Heart right ventricle (tissue), 16 donors: ENCODE measurements at places on chromosomes 11 and 22.

DNA sequence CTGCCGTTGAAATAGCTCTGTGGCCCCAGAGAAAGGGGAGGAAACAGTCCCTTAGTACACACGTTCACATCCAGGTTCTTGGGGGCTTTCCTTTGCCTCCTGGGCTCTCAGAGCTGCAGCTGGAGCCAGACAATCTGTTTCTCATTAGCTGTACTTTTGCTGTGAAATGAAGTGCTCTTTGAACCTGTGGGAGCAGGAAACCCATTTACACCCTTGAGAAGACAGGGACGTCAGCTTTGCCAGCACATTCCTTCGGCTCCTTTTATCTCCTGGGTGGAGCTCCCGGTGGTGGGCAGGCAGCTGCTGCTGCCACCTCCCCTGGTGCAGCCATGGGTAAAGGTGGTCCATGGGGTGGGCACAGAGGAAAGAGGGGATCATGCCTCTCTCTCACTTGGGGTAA is 80.6 kb upstream of the TIMP3 start:
- H3K27me3 ChIP-seq = no peaks in the 10 kb centered on the region
- H3K4me3 ChIP-seq = no peak overlapping the region
- H3K36me3 ChIP-seq = no peaks in the 10 kb centered on the region
- DNase-seq = no peak
- peak overlapping the region; percentile 44 for H3K27ac ChIP-seq

DNA sequence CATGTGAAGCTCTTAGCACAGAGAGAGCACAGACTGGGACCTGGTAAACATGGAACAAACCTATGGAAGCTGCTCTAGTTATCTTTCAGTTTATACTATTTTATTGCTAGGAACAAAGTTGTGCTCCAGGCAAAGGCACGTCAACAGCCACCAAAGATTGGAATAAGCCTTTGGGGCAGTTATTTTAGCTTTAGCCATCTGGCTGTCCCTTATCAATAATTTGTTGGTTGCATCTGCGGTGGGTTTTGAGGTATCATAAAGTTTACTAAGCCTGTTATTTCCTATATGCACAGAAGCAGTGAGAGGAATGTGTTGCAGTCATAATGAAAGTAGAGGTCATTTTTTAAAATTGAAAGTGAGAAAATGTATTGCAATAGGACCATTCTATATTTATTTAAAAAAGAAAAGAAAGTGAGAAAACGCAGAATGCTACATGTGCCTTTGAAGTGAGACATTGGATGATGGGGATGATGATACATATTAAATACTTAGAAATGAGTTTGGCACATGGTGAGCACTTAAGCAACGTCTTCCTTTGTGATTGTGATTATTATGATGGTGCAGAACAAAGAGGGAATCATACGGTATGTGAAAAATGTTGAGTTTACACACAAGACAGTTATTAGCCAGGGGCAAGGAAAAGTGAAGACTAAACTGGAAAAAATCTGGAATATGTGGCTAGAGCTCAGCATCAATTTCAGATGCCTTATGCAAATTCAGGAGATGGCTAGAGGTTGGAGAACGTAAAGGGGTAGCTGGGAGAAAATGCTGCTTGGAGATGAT is 58.3 kb downstream of the PRR5L start:
- no peak overlapping the region for H3K4me3 ChIP-seq
- no peak overlapping the region for H3K27ac ChIP-seq
- H3K36me3 ChIP-seq = no peaks in the 10 kb centered on the region
- peaks cover 4% of the 10 kb centered on the region for H3K4me1 ChIP-seq
- no peak for DNase-seq

DNA sequence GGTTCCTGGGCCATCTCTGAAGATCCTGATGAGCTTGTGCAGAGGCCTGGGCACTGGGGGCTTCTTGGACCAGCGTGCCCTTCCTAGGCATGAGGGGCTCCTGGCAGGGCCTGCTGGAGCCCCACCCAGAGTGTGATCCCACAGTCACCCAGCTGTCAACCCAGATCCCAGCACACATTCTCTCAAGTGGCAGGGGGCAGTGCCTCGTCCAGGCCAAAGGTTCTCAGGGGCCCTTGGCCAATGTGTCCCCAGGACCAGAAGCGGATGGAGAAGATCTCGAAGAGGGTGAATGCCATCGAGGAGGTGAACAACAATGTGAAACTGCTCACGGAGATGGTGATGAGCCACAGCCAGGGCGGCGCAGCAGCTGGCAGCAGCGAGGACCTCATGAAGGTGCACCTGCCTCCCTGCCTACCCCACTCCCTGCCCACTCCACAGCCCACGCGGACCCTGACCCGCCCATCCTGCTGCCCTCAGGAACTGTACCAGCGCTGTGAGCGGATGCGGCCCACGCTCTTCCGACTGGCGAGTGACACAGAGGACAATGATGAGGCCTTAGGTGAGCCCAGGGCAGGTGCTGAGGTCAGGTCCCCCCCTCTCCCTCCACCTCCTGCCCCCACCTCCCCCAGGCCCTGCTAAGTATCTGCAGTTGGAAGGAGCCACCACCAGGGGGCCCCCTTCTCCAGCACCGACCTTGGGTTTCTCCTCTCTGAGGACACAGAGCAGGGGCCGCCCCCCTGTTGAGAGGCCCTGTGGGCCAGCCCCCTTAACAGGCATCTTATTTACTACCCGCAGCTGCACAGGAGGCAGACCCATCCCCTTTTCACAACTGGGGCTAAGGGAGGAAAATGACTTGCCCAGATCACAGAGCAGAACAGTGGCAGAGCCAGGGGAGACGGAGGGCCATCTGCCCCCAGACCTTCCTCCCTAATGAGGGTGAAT is 14.7 kb downstream of the GGA1 start:
- peaks cover 55% of the 10 kb centered on the region for H3K36me3 ChIP-seq
- no peak overlapping the region for H3K4me3 ChIP-seq
- DNase-seq = peak; percentile 72
- no peaks in the 10 kb centered on the region for H3K27me3 ChIP-seq
- H3K4me1 ChIP-seq = peaks cover 35% of the 10 kb centered on the region

- no peak overlapping the region for H3K27ac ChIP-seq
- H3K4me3 ChIP-seq = no peak overlapping the region
- H3K27me3 ChIP-seq = no peaks in the 10 kb centered on the region
- H3K36me3 ChIP-seq = no peaks in the 10 kb centered on the region
- no peak for DNase-seq
- no peaks in the 10 kb centered on the region for H3K4me1 ChIP-seq
Observed at GRCh38 chr22:22703203-22703570, 58.8 kb downstream of the GGTLC2 start.

DNA sequence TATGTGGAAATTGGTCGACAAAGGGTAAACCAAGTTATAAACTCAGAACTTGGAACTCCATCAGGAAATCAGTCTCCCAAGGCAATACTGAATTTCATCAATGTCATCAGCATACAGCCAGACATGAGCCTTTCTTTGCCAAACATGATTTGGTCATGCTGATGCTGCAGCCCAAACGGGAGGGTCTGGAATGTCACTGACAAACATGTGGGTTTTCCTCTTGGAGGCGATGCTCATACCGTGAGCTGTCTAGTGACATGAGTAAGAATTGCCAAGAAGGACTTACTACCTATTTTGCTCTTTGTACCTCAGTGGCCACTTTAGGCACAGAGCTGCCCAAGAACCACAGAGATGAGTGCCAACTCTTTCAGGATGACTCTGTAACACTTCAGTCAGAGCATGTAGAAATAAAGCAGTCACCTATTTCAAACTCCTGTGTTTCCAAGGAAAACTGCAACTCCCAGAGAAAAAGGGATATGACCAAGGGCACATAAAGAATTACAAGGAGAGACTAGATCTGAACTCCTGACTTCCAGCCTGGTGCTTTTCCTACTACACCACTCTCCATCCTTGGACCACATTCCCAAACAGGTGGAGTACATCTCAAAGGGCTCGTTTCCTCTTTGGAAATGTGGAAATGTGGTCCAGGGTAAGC is 24.3 kb upstream of the MRGPRX2 start:
- DNase-seq = no peak
- no peaks in the 10 kb centered on the region for H3K36me3 ChIP-seq
- no peaks in the 10 kb centered on the region for H3K27me3 ChIP-seq

DNA sequence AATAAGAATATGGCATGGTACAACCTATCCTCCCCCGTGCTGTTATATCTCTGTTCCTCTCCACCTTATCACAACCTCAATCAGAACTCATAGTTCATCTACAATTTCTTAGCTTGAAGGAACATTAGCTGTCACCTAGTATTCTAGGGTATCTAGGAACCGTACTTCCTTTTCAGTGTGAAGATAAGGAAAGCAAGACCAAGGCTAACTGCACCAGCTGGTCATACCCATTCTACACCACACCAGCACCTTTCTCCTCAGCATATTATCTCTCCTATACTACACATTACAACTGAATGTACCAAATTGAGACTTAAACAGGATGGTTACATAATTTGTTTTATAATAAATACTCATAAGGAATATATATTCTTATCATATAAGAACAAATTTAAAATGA is 73.1 kb downstream of the ARHGAP32 start:
- no peaks in the 10 kb centered on the region for H3K27me3 ChIP-seq
- no peaks in the 10 kb centered on the region for H3K4me1 ChIP-seq
- H3K27ac ChIP-seq = no peak overlapping the region
- no peak overlapping the region for H3K4me3 ChIP-seq

- no peaks in the 10 kb centered on the region for H3K36me3 ChIP-seq
- peaks cover 49% of the 10 kb centered on the region for H3K4me1 ChIP-seq
- no peak overlapping the region for H3K27ac ChIP-seq
- DNase-seq = no peak
Observed at GRCh38 chr11:64208796-64209562, 2.5 kb downstream of the FERMT3 start.

DNA sequence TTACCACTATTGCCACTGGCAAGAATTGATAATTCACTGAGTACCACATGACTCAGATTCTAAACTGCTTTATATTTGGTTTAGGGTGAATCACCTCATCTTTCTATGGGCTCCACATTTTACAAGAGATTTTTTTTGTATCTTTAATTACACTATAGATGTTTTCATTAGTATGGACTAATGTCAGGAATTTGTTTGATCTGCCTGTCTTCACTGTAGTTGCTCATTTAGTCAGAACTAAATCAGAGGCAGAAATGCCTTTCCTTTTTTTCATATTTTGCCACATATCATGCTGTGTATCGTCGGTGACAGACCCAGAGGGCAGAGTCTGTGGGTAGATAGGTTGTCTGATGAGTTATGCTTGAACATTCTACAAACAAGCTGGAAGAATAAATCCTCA is 524.1 kb downstream of the METTL15 start:
- H3K27ac ChIP-seq = no peak overlapping the region
- no peaks in the 10 kb centered on the region for H3K36me3 ChIP-seq
- H3K4me1 ChIP-seq = no peaks in the 10 kb centered on the region
- no peak overlapping the region for H3K4me3 ChIP-seq

DNA sequence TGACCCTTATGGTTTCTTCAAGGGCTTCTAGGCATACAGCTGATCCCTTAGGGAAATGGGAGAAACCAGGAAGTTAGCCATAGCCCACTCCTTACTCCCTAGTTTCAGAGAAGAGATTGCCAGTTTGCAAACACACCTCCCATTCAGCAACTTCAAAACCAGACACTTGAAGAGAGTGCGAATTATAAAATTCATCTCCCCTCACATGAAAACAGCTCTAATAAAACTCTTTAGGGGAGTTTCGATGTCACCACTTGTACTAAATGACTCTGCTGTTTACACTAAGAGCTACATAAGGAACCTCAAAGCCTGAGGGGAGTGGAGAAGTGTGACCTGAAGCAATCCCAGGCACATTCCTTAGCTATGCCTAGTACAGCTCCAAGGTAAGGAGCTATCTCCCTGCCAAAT is 8.3 kb downstream of the LGR4 start:
- H3K4me3 ChIP-seq = no peak overlapping the region
- H3K4me1 ChIP-seq = peaks cover 48% of the 10 kb centered on the region
- H3K36me3 ChIP-seq = no peaks in the 10 kb centered on the region
- DNase-seq = no peak
- H3K27me3 ChIP-seq = no peaks in the 10 kb centered on the region

DNA sequence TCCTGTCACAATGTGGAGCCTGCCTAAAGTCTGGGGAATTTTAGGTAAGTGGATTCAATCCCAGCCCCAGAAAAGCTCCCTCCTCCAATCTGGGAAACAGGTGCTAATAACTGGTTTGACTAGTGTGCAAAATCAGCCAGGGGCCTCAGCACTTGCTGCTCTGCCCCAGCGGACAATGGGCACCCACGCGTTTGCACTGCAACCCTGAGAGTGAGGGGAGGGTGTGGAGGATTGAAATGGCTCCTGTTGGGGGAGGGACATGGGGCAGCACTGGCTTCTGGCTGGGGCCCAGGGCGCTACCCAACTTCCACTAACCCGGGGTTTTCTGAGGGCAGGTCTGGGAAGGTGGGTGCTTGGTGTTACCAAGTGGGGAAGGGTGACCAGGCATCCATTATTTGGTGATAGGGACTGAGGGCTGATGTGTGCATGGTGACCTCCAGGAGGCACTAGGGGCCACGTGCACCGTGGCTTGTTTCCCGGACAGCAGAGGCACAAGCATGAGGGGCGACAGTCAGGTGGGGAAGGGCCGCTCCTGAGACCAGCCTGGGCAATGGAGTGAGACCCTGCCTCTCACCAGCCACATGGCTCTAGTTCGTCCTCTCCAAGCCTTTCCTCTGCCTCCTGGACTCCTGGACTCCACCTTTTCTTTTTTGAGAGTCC is 4.3 kb upstream of the PNPLA5 start:
- no peak for DNase-seq
- H3K4me1 ChIP-seq = peaks cover 8% of the 10 kb centered on the region
- no peak overlapping the region for H3K27ac ChIP-seq
- H3K4me3 ChIP-seq = no peak overlapping the region
- H3K36me3 ChIP-seq = no peaks in the 10 kb centered on the region

GRCh38 chr11:86062719-86063118 is 6.2 kb downstream of the PICALM start:
- peak overlapping the region; percentile 99 for H3K27ac ChIP-seq
- no peaks in the 10 kb centered on the region for H3K27me3 ChIP-seq
- peaks cover 87% of the 10 kb centered on the region for H3K4me1 ChIP-seq
- DNase-seq = no peak

DNA sequence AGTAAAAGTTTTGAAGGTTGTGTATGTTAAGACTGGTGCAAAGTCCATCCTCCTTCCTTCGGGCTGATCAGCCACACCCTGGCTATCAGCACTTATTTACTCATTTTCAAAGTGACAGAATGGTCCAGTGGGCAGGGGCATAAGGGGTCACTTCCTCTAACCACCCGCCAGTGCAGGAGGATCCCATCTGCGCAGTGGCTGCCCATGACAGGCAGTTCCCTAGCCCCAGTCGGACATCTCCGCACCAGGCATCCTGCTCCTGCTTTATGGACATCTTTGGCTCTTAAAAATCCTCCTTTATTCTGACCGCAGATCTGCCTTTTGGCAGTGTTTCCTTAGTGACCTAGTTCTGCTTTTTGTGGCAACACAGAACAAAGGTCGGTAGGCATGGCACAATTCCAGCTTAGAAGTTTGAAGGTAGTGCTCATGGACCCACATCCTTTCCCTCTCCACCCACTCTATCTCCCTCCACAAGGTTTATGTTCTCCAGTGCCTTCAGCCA is 55.9 kb downstream of the BMAL1 start:
- no peaks in the 10 kb centered on the region for H3K36me3 ChIP-seq
- H3K4me3 ChIP-seq = no peak overlapping the region
- H3K27me3 ChIP-seq = no peaks in the 10 kb centered on the region
- peaks cover 85% of the 10 kb centered on the region for H3K4me1 ChIP-seq
